CD4-positive, alpha-beta T cell (primary cell): ENCODE measurements at places on chromosomes 2 and 18.

DNA sequence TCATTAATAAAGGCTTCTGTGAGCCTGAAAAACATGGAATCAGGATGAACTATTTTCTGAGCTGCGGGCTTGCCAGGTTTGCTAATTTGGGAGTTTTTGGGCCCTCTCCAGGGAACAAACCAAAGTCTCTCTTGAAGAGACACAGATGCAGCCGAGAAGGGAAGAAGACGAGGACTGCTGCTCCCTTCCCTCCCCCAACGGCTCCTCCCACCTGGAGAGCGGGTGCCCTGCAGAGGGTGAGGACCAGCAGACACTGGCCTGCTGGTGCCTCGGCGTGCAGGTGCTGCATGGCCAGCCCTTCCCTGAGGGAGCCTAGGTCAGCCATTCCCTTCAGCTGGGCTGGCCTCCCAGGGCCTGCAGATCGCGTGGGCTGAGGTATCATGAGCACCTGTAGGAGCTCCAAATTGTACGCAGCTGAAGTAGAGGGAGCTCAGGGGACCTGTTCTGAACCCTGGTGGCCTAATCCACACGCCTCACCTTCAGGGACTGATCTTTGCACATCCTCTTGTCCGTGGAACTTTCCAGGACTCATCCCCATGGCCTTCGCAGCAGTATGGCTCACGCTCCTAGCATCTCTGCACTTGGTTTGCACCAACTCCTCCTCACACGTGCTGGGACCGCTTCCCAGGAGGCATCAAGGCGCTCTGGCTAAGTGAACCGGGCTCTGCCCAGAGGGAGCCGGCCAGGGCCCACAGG lies 19.5 kb downstream of the EMX1 start:
- DNase-seq = no peak
- peaks cover under 1% of the 10 kb centered on the region for H3K27me3 ChIP-seq
- H3K36me3 ChIP-seq = no peaks in the 10 kb centered on the region
- no peaks in the 10 kb centered on the region for H3K4me1 ChIP-seq
- H3K27ac ChIP-seq = no peak overlapping the region
- H3K4me3 ChIP-seq = no peak overlapping the region

- H3K4me3 ChIP-seq = no peak overlapping the region
- H3K4me1 ChIP-seq = no peaks in the 10 kb centered on the region
- H3K27ac ChIP-seq = no peak overlapping the region
- no peaks in the 10 kb centered on the region for H3K36me3 ChIP-seq
- no peak for DNase-seq
Observed at GRCh38 chr18:6627645-6628044, 101.9 kb upstream of the ARHGAP28 start.

DNA sequence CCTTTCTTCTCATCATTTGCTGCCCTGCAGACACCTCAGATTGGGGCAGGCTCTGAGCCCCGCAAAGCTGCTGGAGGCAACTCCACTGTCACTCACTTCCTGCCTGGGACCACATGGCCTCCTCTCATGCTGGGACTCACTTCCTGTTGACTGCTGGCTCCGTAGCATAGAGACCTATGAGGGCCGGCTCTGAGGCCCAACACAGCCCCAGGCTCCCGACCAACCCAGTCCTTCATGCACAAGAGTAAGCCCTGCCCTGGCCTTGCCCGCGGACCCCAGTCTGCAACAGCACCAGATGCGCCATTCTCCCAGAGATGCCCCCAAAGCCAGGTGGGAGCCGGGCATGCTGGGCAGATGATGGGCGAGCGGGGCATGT lies 55.7 kb downstream of the DNMT3A start:
- H3K27ac ChIP-seq = peak overlapping the region; percentile 87
- peaks cover 69% of the 10 kb centered on the region for H3K4me1 ChIP-seq
- H3K27me3 ChIP-seq = no peaks in the 10 kb centered on the region
- H3K36me3 ChIP-seq = peaks cover 26% of the 10 kb centered on the region
- no peak overlapping the region for H3K4me3 ChIP-seq

- H3K27me3 ChIP-seq = no peaks in the 10 kb centered on the region
- H3K36me3 ChIP-seq = no peaks in the 10 kb centered on the region
- no peak for DNase-seq
- H3K4me3 ChIP-seq = no peak overlapping the region
- no peak overlapping the region for H3K27ac ChIP-seq
Observed at GRCh38 chr2:145558617-145559350, 1038.9 kb upstream of the ZEB2 start.

- H3K27ac ChIP-seq = no peak overlapping the region
- no peaks in the 10 kb centered on the region for H3K36me3 ChIP-seq
- no peaks in the 10 kb centered on the region for H3K27me3 ChIP-seq
- no peak overlapping the region for H3K4me3 ChIP-seq
- no peak for DNase-seq
Observed at GRCh38 chr18:22253676-22254075, 84.3 kb downstream of the GATA6 start.

GRCh38 chr2:186044761-186045160 lies 306.2 kb downstream of the FSIP2 start:
- H3K36me3 ChIP-seq = no peaks in the 10 kb centered on the region
- no peak for DNase-seq
- H3K4me1 ChIP-seq = no peaks in the 10 kb centered on the region
- no peaks in the 10 kb centered on the region for H3K27me3 ChIP-seq

DNA sequence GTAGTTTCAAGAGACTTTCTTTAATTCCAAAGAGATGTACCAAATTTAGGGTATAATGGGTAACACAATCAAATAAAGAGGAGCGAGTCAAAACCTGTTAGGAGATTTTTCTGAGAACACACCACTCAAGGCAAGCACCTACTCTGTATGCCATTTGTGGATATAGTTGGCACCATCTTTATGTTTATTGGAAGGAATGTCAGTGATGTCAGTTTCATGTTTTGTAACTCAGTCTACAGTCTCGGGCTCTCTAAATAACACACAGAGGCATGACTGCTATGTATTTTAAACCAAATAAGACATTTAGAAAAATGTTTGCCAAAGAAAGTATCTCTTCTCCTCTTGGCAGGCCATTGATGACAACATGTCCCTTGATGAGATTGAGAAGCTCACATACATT lies 59.7 kb downstream of the CPS1 start:
- DNase-seq = no peak
- H3K4me1 ChIP-seq = no peaks in the 10 kb centered on the region
- no peaks in the 10 kb centered on the region for H3K36me3 ChIP-seq
- H3K27me3 ChIP-seq = no peaks in the 10 kb centered on the region

DNA sequence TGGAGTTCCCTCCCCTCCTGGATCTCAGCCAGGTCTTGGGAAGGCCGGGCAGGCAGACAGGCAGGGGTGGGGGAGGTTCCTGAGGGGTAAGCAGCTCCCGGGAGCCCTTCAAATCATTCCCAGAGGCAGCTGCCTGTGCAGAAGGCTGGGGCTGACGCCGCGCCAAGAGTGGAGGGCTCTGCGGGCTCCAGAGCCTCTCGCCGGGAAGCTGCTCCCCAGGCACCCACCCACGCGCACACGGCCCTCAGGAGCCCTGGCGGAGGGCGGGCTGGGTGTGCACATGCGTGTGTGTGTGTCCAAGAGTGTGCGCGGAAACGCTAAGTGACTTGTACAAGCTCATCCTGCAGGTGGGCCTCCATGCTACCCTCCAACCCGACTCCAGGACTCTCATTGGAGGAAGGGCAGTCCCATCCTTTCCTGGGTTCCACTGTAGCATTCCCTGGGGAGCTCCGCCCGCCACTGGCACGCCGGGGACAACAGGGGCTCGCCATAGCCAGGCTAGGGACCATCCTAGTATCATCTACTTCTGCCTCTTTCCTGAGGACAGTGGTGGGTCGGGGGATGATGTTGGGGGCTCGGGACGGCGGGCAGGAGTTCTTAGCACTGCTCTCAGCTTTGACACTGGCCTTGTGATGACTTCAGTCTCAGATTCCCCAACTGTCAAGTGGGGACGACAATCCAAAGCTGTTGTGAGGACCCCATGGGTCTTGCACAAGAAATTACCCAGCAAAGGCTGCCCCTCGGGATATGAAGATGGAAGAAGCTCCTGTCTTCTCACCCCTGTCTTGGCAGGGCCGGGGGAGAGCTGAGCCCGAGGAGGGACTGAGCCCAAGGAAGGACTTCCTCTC lies 50.3 kb downstream of the INHBB start:
- DNase-seq = no peak
- no peaks in the 10 kb centered on the region for H3K4me1 ChIP-seq
- H3K27me3 ChIP-seq = peaks cover 3% of the 10 kb centered on the region
- H3K4me3 ChIP-seq = no peak overlapping the region
- no peaks in the 10 kb centered on the region for H3K36me3 ChIP-seq

GRCh38 chr2:200987137-200987536 lies 23.7 kb upstream of the ORC2 start:
- no peak overlapping the region for H3K27ac ChIP-seq
- no peaks in the 10 kb centered on the region for H3K27me3 ChIP-seq
- no peak for DNase-seq
- no peak overlapping the region for H3K4me3 ChIP-seq
- H3K36me3 ChIP-seq = peaks cover 55% of the 10 kb centered on the region
- no peaks in the 10 kb centered on the region for H3K4me1 ChIP-seq

GRCh38 chr2:119788752-119789151 lies 29.0 kb downstream of the PTPN4 start:
- peaks cover 11% of the 10 kb centered on the region for H3K36me3 ChIP-seq
- no peak overlapping the region for H3K4me3 ChIP-seq
- DNase-seq = no peak
- peaks cover 5% of the 10 kb centered on the region for H3K4me1 ChIP-seq
- no peak overlapping the region for H3K27ac ChIP-seq

GRCh38 chr2:71932037-71932779 lies 215.5 kb downstream of the CYP26B1 start:
- H3K4me3 ChIP-seq = no peak overlapping the region
- H3K36me3 ChIP-seq = no peaks in the 10 kb centered on the region
- H3K27me3 ChIP-seq = no peaks in the 10 kb centered on the region

- H3K4me3 ChIP-seq = no peak overlapping the region
- H3K27me3 ChIP-seq = peaks cover 2% of the 10 kb centered on the region
- no peak for DNase-seq
- no peaks in the 10 kb centered on the region for H3K4me1 ChIP-seq
- H3K27ac ChIP-seq = no peak overlapping the region
- H3K36me3 ChIP-seq = no peaks in the 10 kb centered on the region
Observed at GRCh38 chr2:19786408-19787058, 115.2 kb downstream of the TTC32 start.

GRCh38 chr2:26175466-26176278 lies 2.8 kb downstream of the GAREM2 start:
- no peak for DNase-seq
- peaks cover 51% of the 10 kb centered on the region for H3K27me3 ChIP-seq
- no peak overlapping the region for H3K27ac ChIP-seq
- no peak overlapping the region for H3K4me3 ChIP-seq
- no peaks in the 10 kb centered on the region for H3K36me3 ChIP-seq

- H3K27ac ChIP-seq = no peak overlapping the region
- peaks cover 9% of the 10 kb centered on the region for H3K27me3 ChIP-seq
- no peaks in the 10 kb centered on the region for H3K36me3 ChIP-seq
- no peaks in the 10 kb centered on the region for H3K4me1 ChIP-seq
- DNase-seq = no peak
Observed at GRCh38 chr2:236799391-236800026, 229.9 kb downstream of the ACKR3 start.

DNA sequence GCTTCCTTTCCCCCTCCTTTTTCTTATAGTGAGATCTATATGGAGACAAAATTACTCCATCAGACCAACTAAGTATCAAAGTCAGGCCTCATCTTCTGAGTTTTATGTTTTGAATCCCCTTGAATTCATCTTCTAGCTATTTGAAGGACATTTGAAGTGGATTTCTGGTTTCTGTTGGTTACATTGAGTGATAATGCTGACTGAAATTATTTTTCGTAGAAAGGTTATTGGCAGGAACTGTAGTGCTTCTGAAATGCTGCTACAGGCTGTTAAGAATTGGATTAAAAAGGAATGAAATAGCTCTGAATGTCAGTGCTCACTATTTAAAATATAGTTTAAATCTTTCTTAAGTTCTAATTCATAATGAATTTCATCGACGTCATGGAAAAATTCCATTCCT lies 361.0 kb upstream of the TMEFF2 start:
- no peaks in the 10 kb centered on the region for H3K36me3 ChIP-seq
- H3K27me3 ChIP-seq = no peaks in the 10 kb centered on the region
- no peak overlapping the region for H3K27ac ChIP-seq
- no peak for DNase-seq
- no peak overlapping the region for H3K4me3 ChIP-seq

- H3K36me3 ChIP-seq = peaks cover 15% of the 10 kb centered on the region
- no peaks in the 10 kb centered on the region for H3K4me1 ChIP-seq
- no peak overlapping the region for H3K27ac ChIP-seq
- no peak for DNase-seq
Observed at GRCh38 chr2:71120195-71120594, 9.8 kb downstream of the MCEE start.

GRCh38 chr18:24016643-24017042 lies 2.1 kb downstream of the TTC39C start:
- H3K4me1 ChIP-seq = peaks cover 67% of the 10 kb centered on the region
- no peak for DNase-seq
- H3K36me3 ChIP-seq = peaks cover 17% of the 10 kb centered on the region
- H3K4me3 ChIP-seq = peak overlapping the region; percentile 91

- no peak for DNase-seq
- no peaks in the 10 kb centered on the region for H3K27me3 ChIP-seq
Observed at GRCh38 chr18:56853961-56854360, 202.8 kb downstream of the WDR7 start.

DNA sequence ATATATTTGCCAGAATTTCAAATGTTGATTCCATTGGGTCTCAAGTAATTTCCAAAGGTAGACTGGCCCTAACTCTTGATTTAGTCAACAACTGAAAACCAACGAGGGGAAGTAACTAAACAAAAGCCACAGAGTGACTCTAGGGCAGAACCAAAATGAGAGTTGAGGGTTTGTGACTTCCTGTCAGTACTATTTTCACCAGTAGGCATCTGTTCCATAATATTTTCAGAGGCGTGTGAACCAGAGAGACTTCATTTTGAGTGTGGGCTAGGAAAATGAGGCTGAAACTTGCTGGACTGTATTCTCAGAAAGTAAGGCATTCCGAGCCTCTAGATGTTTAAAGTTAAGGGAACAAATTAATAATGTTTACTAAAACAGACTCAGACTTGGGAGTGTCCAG lies 70.6 kb downstream of the GDF7 start:
- no peak overlapping the region for H3K4me3 ChIP-seq
- DNase-seq = no peak
- H3K27ac ChIP-seq = no peak overlapping the region
- H3K36me3 ChIP-seq = peaks cover 11% of the 10 kb centered on the region
